ENCODE measurements at places on chromosomes 7 and 10.

GRCh38 chr10:69828144-69828870, 26.6 kb downstream of the COL13A1 start:
- peaks cover 16% of the 10 kb centered on the region for H3K27me3 ChIP-seq
- H3K36me3 ChIP-seq, result no peaks in the 10 kb centered on the region
- H3K27ac ChIP-seq, result no peak overlapping the region
- DNase-seq, result no peak
- H3K4me1 ChIP-seq, result no peaks in the 10 kb centered on the region

DNA sequence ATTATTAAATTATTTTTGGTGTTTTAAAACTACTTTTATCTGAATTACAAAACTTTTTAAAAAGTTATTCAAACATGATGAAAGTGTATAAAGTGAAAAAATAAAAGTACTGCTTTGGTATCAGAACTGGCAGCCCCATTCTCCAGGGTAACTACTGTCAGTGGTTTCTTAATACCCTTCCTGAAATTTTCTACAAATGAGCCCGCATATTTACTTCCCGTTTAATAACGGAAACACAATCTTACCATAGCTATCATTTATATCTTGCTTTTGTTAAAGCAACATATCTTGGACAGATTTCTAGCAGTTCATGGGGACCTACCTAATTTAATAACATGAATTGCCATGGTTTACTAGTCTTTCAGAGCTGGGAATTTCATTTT, 249.9 kb downstream of the RNLS start:
- H3K36me3 ChIP-seq, result no peaks in the 10 kb centered on the region
- no peak for DNase-seq
- no peak overlapping the region for H3K4me3 ChIP-seq
- no peak overlapping the region for H3K27ac ChIP-seq
- no peaks in the 10 kb centered on the region for H3K27me3 ChIP-seq

DNA sequence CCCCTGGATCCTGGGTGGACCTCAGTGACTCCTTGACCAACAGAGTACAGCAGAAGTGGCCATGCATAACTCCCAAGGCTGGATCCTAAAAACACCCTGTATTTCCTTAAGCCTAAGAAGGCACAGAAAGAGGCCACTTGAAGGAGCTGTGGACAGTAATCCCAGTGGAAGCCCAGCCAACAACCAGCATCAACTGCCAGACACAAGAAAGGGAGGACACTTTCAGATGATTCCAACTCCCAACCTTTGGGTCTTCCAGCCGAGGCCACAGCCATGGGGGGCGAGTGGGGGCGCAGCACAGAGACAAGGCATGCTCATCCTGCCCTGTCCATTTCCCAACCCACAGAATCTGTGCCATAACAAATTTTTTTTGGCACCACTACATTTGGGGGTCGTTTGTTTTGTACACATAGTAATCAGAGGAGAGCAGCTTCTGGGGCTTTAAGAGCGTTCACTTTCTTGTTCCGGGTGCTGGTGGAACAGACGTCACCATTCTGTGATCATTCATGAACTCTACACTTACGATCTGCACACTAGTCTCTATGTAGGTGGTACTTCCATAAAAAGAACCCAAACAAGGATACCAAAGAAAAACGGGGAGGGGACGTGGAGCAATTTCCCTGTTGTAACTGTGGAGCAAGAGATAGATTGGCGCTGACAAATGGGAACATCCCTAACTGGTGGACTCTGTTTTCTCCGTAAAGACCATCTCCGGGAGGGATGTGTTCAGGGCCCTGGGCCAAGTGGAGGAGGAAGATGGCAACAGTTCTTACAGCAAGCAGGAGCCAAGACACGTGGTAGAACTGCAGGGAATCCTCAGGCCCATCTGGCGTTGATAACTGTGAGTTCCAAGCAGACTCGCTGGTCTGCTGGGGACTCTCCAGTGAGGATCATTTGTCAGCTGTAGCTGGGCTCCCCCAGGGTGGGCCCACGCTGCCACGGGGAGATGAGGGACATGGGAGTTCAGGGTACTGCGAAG, 6.0 kb upstream of the SLC29A3 start:
- no peak for DNase-seq
- H3K27me3 ChIP-seq, result peaks cover 19% of the 10 kb centered on the region
- H3K4me1 ChIP-seq, result peaks cover 28% of the 10 kb centered on the region
- no peak overlapping the region for H3K4me3 ChIP-seq
- H3K36me3 ChIP-seq, result no peaks in the 10 kb centered on the region

DNA sequence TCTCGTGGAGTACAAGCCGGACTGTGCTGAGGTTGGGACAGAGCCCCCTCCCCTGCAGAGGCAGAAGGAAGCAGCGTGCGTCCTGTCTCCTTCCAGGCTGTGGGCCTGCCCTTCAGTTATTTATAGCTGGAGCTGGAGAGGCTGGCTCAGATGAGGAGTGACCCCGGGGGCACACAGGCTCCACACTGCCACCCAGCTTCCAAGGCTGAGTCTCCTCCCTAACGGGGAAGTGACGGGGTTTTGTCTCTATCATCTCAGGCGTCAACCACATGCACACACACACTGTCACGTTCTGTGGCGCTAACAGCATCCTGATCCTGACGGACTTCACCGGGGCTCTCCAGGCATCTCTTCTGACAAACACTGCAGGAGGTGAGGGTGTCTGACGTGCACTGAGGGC, 25.4 kb downstream of the AMZ1 start:
- no peaks in the 10 kb centered on the region for H3K36me3 ChIP-seq
- H3K27me3 ChIP-seq, result peaks cover 22% of the 10 kb centered on the region
- no peak for DNase-seq
- no peak overlapping the region for H3K4me3 ChIP-seq
- H3K4me1 ChIP-seq, result peaks cover 65% of the 10 kb centered on the region

GRCh38 chr7:102991540-102992214, 78.9 kb downstream of the LRRC17 start:
- no peak overlapping the region for H3K27ac ChIP-seq
- DNase-seq, result no peak
- peaks cover 9% of the 10 kb centered on the region for H3K4me1 ChIP-seq
- no peak overlapping the region for H3K4me3 ChIP-seq

DNA sequence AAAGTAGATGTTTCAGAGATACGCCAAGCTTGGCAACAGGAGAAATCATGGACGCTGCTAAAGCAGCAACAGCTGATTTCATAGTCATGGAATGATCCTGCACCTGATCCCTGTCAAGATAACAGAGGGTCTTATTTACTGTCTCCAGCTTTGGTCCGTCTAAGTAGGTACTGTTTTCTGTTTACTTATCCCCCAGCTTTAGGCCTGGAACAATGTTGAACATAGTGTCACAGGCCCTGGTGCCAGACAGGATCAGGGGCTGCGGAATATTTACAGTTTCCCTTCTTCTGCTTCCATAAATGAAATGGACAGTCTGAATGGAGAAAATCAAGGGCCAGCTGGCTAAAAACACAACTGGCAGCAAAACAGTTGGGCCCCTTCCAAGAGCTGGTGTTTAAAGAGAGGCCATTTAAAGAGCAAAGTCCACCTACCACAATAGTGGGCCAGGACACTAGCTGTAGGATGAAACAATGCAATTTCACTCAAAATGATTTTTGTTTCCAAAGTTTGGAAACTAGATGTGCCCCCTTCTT, 2.9 kb downstream of the GPR37 start:
- no peak for DNase-seq
- peaks cover 61% of the 10 kb centered on the region for H3K27me3 ChIP-seq
- no peak overlapping the region for H3K27ac ChIP-seq
- H3K36me3 ChIP-seq, result no peaks in the 10 kb centered on the region

DNA sequence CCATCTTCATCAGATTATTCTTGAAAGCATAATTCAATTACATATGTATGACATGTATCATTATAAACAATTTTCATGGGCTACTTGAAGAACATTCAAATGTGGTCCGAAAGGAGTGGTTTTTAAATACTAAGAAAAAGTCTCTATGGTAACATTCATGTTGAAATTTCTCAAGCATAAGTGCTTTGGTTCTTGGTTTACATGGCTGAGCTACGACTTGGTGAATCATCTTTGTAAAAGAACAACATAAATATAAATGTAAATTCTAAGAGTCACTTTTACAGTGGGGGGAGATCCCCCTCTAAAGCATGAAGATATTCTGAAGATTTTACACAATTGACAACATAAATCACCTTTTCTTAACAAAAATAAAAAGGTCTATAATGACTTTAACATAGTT, 118.6 kb downstream of the MAGI2 start:
- no peak overlapping the region for H3K27ac ChIP-seq
- H3K27me3 ChIP-seq, result no peaks in the 10 kb centered on the region
- H3K4me1 ChIP-seq, result no peaks in the 10 kb centered on the region
- H3K4me3 ChIP-seq, result no peak overlapping the region
- DNase-seq, result no peak

- H3K4me3 ChIP-seq, result no peak overlapping the region
- peak; percentile 36 for DNase-seq
- H3K27me3 ChIP-seq, result peaks cover 7% of the 10 kb centered on the region
- H3K36me3 ChIP-seq, result no peaks in the 10 kb centered on the region
Observed at GRCh38 chr7:531777-532176, 12.1 kb upstream of the PDGFA start.

DNA sequence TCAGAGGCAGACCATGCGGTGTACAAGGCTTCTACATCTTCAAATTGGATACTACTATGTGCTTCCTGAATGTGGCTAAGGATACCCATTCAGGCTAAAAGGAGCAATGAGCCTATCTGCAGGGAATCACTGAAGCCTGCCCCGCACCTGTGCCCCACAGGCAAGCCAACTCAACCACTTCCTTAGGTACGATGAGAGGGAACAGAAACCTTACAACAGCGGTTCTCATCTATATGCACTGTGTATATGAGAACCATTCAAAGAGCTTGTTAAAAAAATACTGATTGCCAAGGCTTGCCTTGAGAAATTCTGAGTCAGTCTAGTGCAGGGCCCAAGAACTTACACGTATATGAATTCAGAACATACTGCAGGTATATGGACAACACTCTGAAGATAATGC, 679.6 kb downstream of the PARD3 start:
- H3K27ac ChIP-seq, result no peak overlapping the region
- H3K36me3 ChIP-seq, result no peaks in the 10 kb centered on the region
- H3K4me1 ChIP-seq, result no peaks in the 10 kb centered on the region
- DNase-seq, result no peak
- peaks cover 12% of the 10 kb centered on the region for H3K27me3 ChIP-seq

DNA sequence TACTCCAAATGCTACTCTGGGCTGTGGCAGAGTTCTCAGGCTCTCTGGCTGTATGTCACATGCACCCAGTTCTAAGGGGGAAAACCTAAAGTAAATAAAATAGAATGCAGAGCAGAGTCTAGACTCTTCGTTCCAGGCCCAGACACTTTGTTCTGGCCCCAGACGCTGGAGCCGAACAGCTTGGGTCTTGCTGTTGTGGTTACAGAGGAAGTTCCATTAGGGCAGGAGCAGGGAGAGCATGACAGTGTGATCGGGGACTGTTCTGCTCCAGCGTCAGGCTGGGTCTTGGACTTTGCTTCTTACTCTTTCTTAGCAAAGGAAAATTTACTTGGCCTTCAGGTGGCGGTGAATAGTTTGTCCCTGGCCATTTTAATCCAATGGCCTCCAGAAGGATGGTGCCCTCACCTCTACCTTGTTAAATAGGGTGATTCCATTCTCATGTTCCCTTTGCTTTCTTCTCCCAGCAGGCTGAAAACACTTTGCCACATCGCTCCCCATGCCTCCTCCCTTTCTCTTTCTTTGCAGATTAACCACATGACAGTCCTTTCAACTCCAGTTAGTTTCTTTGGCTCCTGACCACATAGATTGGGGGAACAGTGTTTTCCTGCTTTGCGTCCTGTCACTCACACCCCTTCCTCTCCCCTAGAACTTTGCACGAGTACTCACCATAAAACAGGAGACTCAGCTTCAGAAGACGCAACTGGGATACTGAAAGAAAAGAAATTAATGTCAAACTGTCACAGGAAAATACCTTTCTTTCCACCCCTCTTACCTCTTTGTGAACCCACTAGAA, 730.8 kb downstream of the SUGCT start:
- DNase-seq, result no peak
- no peaks in the 10 kb centered on the region for H3K36me3 ChIP-seq
- no peak overlapping the region for H3K4me3 ChIP-seq
- H3K4me1 ChIP-seq, result no peaks in the 10 kb centered on the region

GRCh38 chr10:6097063-6097462, 8.2 kb downstream of the RBM17 start:
- H3K4me1 ChIP-seq, result peaks cover 54% of the 10 kb centered on the region
- peaks cover 68% of the 10 kb centered on the region for H3K36me3 ChIP-seq
- H3K4me3 ChIP-seq, result no peak overlapping the region
- H3K27ac ChIP-seq, result no peak overlapping the region

GRCh38 chr10:127993056-127993690, 86.3 kb downstream of the PTPRE start:
- H3K4me1 ChIP-seq, result peaks cover 46% of the 10 kb centered on the region
- peaks cover 10% of the 10 kb centered on the region for H3K27me3 ChIP-seq
- H3K36me3 ChIP-seq, result no peaks in the 10 kb centered on the region
- no peak overlapping the region for H3K27ac ChIP-seq
- no peak for DNase-seq

- no peak for DNase-seq
- H3K27ac ChIP-seq, result no peak overlapping the region
- H3K4me1 ChIP-seq, result peaks cover 2% of the 10 kb centered on the region
- H3K27me3 ChIP-seq, result peaks cover 2% of the 10 kb centered on the region
- H3K36me3 ChIP-seq, result no peaks in the 10 kb centered on the region
Observed at GRCh38 chr7:35024298-35024697, 13.0 kb downstream of the DPY19L1 start.

DNA sequence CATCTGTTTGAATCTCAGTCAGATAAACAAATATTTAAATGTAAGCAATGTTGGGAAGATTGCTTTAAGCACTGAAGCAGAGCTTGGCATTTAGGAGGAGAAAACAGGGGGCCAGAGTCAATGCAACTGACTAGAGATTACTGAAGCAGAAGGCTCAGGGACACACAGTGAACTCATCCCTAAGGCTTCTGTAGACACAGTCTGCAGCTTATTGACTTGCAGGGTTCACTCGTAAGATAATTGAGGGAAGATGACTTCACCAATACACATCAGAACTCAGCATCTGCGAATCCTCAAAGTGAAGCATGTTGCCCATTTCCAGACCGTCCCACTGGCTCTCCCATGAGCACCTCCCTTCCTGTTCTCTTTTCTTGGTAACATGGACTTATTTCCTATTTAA, 363.4 kb upstream of the PFKP start:
- H3K4me3 ChIP-seq, result no peak overlapping the region

GRCh38 chr10:103660364-103661197, 167.1 kb downstream of the NEURL1 start:
- no peaks in the 10 kb centered on the region for H3K27me3 ChIP-seq
- DNase-seq, result peak; percentile 33
- H3K4me1 ChIP-seq, result peaks cover 11% of the 10 kb centered on the region

DNA sequence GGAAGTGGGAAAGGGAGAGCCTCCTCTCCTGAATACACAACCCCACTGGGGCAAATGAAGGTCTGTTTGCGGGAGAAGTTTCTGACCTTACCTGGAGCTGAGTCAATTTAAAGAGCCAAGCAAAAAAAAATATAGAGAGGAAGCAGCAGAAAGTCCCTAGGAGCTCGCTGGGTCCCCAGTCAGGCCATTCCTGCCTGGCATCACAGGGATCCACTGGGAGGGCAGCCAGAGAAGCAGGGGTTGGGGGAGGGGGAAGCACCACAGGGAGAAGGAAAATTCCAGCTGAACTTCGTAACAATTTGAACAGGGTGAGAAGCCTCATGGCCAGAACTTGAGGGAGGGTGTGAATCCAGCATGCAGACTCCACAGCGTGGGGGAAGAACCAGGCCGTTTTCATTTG, 298.7 kb downstream of the LRRTM3 start:
- H3K4me1 ChIP-seq, result no peaks in the 10 kb centered on the region
- no peaks in the 10 kb centered on the region for H3K36me3 ChIP-seq
- H3K27ac ChIP-seq, result no peak overlapping the region
- no peak for DNase-seq

- no peak overlapping the region for H3K27ac ChIP-seq
- no peak overlapping the region for H3K4me3 ChIP-seq
- peaks cover 33% of the 10 kb centered on the region for H3K4me1 ChIP-seq
Observed at GRCh38 chr10:17075533-17076359, 53.9 kb downstream of the CUBN start.

Measured in activated naive CD8-positive, alpha-beta T cell treated with anti-CD3 and anti-CD28 coated beads, Interleukin-2, amount 50 U/mL, for 24 hours (primary cell).